Retina (tissue), 1 donor: ENCODE measurements at places on chromosomes 5 and 9.
A peak's percentile ranks its signal among the peaks of the same experiment; 100 is the strongest.

- DNase-seq = no peak
Measured at GRCh38 chr9:33751536-33752129, 43.7 kb upstream of the PRSS3 start.

DNA sequence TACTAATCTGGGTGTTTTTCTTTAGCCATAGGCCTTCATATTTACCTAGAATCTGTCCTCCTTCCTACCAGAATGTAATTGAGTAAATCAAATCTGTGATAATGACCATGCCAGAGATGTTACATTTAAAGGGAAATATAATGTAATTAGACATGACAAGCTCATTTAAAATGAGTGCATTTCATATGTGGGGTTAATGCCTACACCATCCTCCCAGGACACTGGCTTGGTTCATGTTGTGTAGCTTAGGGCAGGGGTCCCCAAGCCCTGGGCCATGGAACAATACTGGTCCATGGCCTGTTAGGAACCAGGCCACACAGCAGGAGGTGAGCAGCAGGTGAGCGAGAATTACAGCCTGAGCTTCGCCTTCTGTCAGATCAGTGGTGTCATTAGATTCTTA is 276.9 kb upstream of the DAP start:
- DNase-seq = peak; percentile 20

- DNase-seq = no peak
Measured at GRCh38 chr9:98271479-98271878, 16.0 kb upstream of the TBC1D2 start.

DNA sequence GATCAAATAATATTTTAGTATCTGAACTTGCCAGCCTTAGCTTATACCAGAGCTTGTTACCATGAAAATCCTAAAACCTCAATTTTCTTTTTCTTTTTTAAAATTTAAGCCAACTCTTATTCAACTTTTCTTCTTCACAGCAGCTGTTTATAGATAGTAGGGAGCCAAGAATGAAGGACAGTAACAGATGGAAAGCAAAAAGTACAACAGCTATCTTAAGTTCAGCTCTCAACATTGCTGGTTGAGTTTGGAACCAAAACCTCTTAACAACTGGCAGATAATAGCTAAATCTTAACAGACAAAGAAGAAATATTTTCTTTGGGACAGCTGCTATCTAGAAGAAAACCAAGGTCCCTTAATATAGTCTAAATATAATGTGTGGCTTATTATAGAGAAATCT is 74.7 kb downstream of the PJA2 start:
- DNase-seq = no peak

- DNase-seq = peak; percentile 6
Measured at GRCh38 chr9:82645600-82645999, 417.3 kb downstream of the RASEF start.

- no peak for DNase-seq
Measured at GRCh38 chr9:14427419-14427818, 113.5 kb upstream of the NFIB start.

DNA sequence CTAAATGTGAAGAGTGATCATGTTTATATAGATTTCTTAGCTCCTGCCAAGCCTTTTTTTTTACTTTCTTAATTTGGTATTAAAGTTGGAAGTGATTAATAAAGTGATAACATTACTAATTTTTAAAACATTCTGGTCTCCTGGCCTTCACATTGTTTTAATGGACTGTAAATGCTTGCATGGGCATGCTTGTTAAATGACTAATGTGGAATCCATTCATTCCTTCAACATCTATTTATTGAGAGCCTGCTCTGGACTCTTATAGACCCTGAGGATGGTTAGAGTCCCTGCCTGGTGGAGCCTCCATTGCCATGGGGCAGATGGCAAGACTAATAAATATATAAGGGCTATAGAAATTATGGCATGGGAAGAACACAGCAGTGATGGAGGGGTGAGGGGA is 103.5 kb downstream of the NTRK2 start:
- no peak for DNase-seq

DNA sequence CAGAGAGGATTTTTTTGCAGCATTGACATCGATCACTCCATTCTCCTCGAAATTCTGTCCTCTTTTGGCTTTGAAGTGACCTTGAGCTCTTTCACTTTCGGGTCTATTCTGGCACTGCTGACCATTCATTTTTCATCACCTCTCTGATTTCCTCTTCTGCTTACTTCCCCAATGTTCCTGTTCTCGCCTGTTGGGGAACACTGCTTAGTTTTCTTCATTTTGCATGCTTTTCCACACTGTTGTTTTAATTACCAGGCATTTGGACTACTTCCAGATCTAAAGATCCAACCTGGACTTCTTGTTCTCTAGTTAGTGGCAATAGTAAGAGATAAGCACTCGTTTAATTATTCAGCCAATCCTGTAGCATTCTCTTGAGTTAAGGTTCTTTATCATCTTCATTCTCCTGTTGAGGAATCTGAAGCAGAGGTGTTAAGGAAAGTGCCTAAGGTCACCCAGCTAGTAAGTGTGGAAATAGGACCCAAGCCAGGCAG is 53.4 kb downstream of the MAN2A1 start:
- no peak for DNase-seq

DNA sequence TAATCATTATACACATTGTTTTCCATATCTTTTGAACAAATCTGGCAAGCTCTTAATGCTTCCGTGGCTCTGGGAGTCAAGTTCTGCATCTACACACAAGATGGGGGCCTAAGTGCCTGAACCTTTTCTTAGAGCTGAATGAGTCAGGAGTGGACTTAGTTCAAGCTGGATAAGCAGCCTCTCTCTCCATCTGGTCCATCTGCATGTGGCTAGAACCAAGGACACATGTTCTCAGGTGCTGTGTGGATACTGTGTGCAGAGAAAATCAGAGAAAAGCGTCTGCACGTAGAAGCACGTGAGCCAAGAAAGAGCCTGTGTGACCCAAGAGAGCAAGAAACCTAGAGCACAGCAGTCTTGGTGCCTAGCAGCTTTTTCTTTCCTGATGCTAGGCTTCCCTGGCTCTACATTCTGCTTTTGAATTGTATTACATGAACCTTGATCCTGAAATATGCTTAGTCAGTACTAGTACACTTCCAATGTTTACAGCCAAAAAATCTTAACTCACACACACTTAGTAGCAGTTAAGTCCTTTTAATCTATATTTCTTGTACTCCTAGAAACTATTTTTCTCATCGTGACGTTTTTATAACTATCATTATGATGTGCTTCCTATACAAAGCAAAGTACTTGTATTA is 1798.9 kb downstream of the MAT2B start:
- peak; percentile 5 for DNase-seq

DNA sequence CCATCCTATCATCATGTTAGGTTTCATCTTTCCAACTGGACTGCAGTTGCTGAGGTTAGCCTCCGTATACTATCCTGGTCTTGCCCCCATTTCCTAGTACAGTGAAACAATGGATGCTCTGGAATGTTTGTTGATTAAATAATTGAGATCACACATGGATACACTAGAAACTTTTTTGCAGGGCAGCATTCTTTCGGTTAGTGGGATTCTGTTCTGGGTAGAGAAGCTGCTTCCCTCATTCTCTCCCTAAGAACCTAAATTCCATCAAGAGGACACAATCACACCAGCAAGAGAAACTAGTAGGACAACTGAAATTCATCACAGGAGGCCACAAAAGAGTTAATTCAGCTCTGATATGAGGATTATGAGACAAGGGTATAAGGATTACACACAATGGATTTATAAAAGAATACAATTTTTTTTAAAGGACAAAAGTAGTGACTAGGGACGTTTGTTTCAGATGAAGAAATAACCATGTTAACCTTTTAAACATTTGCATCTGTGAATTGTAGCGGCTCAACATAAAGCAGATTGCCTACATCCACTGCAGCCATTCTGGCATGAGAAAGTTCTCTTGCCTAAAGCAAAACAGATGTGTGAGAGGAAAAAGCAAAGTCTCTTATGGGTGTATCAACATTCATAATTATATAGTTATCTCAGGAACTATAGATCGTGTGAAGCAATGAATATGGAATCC is 162.7 kb upstream of the LHFPL2 start:
- DNase-seq = no peak

DNA sequence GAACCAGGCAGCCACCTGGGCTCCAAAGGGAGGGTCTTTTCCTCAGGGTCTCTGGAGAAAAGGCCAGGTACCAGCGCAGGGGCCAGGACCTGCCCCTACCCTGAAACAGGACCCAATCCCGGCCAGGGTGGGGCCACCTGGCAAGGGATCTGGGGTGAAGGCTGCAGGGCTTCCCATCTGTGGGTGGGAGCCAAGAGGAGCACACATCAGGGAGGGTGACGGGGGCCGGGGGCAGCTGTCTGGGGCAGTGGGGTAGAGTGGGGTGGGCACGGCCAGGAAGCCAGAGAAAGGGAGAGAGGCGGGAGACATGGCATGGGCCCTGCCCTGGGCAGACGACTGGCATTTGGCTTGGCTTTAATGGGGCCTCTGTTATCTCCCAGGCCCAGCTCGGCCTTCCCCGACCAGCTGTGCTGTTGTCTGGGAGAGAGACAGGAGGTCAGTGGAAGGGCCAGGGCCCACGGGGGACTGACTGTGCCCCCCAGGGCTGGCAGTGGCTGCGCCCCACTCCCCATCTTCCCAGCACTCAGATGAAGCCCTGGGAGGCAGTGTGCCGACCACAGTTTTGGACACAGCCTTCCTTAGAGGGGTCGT is 57.2 kb upstream of the RNF130 start:
- no peak for DNase-seq

- no peak for DNase-seq
Measured at GRCh38 chr5:169796731-169797130, 159.7 kb downstream of the DOCK2 start.

DNA sequence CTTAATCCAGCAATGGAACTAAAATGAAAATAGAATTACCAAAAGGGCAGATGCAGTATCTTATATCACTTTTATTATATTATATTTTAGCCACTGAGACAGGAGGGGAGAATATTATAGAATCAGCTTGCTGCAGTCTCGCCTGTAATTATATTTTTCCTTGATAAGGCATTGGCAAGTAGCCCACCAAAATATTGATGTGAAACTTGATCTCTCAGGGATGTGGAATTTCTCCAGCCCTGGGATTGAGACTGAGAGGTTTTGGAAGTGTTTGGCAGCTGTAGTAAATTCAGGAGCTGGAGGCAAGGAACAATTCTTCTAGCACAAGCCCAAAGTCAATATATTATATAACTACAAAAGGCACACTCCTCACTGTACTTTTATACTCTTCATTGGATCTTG is 142.1 kb upstream of the ADAMTSL1 start:
- DNase-seq = no peak

DNA sequence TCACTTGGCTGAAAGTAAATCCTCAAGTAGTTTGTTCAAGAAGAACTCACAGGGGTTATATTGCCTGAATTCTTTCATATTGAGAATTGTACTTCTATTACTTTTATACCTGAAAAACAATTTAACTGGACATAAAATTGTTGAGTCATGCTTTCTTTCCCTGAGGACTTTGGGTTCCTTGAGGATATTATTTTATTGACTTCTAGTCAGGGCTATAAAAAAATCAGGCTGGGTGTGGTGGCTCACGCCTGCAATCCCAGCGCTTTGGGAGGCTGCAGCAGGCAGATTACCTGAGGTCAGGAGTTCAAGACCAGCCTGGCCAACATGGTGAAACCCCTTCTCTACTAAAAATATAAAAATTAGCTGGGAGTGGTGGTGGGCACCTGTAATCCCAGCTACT is 17.9 kb upstream of the CDC42SE2 start:
- DNase-seq = no peak

GRCh38 chr9:92616655-92617111 is 53.2 kb downstream of the IPPK start:
- DNase-seq = no peak

GRCh38 chr9:98312365-98312764 is 56.9 kb upstream of the TBC1D2 start:
- no peak for DNase-seq

GRCh38 chr9:117103438-117104110 is 311.3 kb downstream of the ASTN2 start:
- DNase-seq = no peak

DNA sequence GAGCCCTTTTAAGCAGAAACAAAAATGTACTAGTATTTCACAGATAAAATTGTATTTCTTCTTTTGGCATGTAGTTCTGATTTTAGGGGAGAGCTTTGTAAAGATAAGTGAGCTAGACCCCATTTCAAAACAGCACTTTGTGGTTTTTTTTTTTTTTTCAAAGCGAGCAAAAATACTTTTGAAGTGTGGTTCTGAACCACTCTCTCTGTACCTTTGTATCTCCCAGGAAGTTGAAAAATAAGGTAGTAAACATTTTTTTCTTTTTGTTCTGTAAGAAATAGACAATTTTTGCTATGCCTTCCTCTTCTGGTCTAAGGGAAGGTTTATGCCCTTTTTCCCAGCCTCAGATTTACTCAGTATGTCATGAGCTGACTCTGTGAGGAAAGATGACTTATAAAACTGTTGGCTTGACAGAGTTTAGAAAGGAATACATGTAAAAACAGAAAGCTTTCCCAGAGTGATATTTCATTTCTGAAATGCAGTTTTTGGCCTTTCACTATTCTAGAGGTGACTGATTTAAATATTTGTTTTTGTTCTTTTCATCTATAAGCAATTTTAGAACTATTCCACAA is 12.5 kb downstream of the ERCC6L2 start:
- DNase-seq = no peak

DNA sequence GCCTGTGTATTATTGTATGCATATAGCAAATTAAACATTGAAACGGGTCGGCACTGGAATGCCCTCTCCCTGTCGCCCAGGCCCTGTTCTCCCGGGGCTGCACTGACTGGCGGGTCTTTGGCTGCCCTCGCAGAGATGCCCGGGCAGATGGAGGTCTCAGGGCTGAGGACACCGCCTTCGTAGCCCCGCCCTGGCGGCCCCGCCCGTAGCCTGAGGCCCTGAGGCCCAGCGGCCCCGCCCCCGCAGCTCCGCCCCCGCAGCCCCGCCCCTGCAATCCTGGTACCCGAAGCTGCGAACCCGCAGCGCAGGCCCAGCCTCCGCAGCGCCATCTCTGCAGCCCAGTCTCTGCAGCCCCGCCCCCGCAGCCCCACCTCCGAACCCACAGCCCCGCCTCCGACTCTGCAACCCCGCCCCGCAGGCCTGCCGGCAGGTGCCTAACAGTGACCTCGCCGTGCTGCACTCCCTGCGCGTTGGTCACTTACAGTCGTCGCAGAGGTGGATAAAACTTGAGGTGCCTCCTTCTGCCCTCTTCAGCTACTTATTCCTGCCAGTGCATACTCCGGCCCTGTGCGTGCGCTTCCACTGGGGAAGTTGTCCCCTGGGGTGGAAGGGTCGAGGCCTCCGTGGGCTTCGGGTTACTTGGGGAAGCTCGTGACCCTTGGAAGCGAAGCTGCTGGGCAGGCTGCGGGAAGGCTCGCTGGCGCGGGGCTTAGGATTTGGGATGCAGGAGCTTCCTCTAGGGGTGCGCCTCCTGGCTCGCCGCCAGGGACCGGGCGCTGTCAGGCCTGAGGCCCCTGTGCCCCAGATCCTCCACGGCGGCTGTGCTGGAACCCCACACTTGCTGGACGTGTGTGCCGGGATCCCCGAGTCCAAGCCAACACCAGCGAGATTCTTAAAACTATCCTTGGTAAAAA is 72.3 kb downstream of the ICE1 start:
- peak; percentile 51 for DNase-seq
